H1 (cell line): ENCODE measurements at places on chromosomes 2 and 18. TPM values are rescaled to one million over a fixed set of nuclear protein-coding genes. Genes with fewer than 3 reads are reported as not detected.

Gene NEMP2
- total RNA-seq: 3.6 and 5.3 TPM in 2 replicates

Gene TUBA4B
- total RNA-seq: 0.24 TPM in 1 of 2 replicates, not detected in the other

Gene FSIP2
- total RNA-seq: 1.4 and 1.7 TPM in 2 replicates

Gene LYPD6
- total RNA-seq: 8.8 and 8.9 TPM in 2 replicates

Gene SERPINB13
- total RNA-seq: not detected in 2 replicates

Gene PLGLB2
- total RNA-seq: not detected in 2 replicates

Gene SOX11
- total RNA-seq: 55.6 and 56.5 TPM in 2 replicates

Gene KCNS3
- total RNA-seq: 20.5 and 22.7 TPM in 2 replicates

Gene PID1
- total RNA-seq: 2.9 and 3.3 TPM in 2 replicates

Gene KCNE4
- total RNA-seq: 0.09 TPM in 1 of 2 replicates, not detected in the other

Gene SNX17
- total RNA-seq: 54.9 and 59.1 TPM in 2 replicates

Gene ANKRD30B
- 0.11 TPM in 1 of 2 replicates, not detected in the other for total RNA-seq

Gene NGEF
- total RNA-seq: 3.2 and 7.9 TPM in 2 replicates

Gene MC2R
- total RNA-seq: not detected in 2 replicates

Gene C2orf66
- total RNA-seq: not detected in 2 replicates

GRCh38 chr2:123451542-123451941 lies 573.5 kb upstream of the CNTNAP5 start:
- no peak for DNase-seq

DNA sequence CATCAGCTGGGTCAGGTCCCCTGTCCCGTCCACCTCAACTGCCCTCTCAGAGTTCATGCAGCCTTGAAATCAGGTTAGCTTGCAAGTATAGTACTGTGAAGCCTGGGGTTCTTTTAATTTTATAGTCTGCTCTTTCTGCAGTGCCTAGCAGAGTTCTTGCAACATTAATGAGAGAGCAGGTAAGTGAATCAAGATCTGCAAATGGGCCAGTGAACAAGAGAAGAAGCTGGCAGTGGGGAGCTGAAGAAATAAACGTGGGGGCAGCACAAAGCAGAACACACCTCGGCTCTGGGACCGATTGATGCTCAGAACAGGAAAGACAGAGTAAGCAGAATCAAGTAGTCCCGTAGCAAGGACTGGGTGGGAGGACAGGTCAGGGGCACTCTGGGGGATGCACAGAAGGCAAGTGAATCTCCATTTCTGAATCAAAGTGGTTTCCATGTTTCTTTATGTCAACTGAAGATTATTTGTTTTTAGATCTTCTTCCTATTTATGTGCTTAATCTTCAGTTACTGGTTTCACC lies 675.5 kb downstream of the RNF144A start:
- DNase-seq: no peak

DNA sequence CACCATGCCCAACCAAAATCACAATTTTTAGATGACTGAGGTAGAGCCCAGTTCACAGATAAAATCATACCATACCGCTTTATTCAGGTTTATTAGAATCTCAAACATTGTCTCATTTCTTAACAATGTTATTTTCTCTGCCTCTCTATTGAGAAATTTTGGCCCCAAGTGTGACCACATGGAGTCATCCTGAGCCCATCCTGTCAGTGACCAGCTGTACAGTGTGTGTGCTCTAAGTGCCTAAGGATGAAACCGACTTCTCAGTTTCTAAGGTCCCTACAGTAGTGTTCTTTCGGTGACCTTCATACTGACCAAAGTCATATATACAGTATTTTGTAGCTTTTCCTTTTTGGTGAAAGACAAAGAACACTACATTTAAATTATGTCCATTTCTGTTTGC lies 123.7 kb upstream of the MSTN start:
- DNase-seq: no peak

GRCh38 chr18:58581265-58581664 lies 47.6 kb downstream of the ALPK2 start:
- no peak for DNase-seq

GRCh38 chr2:80086831-80087230 lies 217.7 kb downstream of the LRRTM1 start:
- DNase-seq: no peak

DNA sequence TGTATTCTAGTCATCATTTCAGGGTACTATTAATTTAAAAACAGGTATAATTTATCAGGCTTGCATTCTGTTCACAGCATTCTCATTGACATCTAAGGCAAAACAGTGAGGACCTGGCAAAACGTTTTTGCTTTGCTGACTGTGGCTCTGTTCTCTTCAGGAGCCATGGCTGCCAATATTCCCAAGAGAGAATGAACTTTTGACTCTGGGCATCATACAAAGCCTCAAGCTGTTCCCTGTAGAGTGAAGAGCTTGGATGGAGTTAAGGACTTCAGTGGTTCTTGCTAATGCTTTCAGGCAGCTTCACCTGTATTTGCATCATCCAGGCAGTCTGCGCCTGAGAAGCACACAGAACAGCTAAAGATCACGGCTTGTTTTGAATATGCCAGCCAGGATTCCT lies 65.9 kb upstream of the CAVIN2 start:
- DNase-seq: no peak

DNA sequence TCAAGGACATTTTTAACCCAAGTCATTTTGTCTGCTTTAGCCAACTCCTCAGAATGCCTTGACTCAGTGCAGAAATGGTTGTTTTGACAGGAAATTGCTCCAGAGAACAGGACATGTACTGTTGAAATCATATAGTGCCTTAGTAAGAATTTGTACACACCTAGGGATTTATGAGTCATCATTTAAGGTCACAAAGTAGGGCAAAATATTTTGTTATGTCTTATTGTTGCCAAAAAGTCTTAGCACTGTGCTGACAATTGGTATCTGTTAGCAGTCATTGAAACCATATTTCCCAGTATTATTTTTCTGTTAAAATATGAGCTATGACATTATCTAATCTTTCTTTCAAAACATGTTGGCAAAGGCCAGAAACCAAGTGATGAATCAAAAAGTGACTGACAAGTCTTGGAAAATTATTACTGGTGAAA lies 104.5 kb downstream of the OSBPL6 start:
- DNase-seq: no peak

DNA sequence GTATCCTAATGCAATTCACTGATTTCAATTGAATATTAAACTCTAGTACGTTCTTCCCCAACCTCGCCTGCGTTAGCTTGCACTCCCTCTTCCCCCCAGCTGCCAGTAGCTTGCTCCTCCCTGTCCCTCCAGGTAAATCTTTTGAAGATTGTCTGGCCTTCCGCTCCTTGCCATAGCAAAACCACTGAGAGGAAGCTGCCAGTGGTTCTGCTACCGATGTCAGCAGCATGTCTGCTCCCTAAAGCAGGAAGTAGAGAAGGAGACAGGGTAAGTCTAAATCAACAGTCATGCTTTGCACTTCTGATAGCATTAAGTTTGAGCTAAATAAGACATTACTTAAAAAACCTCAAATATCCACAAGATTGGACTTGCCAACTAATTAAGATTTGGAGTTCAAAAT lies 89.1 kb downstream of the SCN2A start:
- DNase-seq: no peak

GRCh38 chr2:237696461-237696860 lies 69.1 kb downstream of the LRRFIP1 start:
- no peak for DNase-seq

GRCh38 chr2:159799833-159800232 lies 1.8 kb upstream of the CD302 start:
- DNase-seq: no peak

DNA sequence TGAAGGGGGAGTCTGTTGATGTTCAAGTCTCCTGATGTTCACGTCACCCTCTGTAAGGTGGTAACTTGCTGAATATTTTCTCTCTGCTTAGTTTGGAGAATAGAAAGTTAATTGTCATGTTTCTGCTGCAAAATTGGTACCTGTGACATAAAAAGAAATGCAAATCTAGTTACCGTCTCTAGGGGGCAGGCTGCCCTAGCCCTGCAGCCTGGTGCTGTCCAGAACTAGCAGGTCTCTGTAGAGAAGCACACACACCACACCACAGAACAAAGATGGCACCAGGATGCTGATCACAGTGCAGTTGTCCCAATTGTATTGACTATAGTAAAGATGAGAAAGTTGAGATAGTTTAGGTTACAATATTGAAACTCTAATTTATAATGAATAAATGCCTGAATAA lies 47.0 kb downstream of the SLC9A4 start:
- DNase-seq: no peak

DNA sequence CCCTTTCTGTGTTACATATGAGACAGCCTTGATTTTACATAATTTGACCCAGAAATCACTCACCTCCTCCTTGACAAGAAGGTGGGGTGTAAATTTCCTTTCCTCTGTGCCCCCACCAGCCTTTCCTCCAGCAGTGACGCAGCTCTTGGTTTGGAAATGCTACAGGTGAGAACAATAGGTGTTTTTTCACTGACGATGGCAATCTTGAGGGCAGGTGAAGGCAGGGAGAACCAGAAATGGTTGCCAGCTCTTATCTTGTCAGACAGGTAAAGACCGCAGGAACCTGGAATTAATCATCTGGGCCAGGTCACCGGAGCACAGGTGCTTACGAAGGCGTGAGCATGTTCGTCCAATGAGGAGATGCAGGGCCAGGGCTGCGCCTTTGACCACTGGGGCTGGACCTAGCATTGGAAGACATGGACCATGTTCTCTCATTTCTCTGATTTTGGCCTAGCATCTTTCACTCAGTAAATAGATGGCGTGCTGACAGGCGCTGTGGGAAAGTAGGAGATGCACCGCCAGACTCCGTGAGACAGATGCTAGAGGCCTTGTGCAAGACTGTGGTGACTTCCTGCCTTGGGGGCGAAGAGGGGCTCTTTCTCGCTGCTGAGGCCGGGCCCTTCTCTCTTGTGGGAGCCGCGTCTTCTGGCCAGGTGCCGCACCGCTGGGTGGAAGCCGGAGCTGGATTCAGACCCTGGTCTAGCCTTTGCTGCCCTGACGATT lies 4.0 kb downstream of the CIDEA start:
- no peak for DNase-seq

DNA sequence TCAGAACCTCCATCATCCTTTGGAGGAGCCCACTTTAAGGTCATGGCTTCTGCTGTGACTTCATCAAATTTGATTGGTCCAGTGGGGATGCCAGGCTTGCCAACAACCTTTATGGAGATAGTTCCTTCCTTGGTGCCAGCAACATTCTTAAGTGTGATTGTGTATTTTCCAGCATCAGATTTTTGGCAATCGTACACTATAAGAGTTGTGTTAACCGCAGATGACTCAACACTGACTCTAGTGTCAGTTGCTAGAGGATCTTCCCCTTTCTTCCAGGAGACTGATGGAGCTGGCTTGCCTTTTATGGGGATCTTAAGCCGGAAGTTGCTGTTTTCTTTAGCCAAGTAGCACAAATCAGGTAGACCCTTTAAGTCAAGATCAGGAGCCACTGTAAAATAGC lies 98.7 kb downstream of the PLEKHA3 start:
- DNase-seq: no peak

DNA sequence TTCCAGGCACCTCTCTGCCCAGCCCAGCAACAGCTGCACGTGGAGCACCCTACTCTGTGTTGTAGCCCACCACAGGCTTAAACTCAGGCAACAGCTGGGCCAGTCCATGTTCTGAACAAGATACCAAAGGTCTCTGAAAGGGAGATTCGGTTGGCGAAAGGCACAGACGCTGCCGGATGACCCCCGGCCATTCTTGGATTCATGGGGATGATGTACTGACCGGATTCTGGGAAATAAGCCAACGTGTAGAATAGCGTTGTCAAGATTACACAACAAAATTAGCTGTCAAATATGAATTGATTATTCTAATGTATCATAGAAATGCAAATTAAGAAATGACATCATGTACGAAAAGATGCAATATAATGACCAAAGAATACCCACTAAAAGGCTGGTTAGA lies 283.0 kb upstream of the PXDN start:
- no peak for DNase-seq

DNA sequence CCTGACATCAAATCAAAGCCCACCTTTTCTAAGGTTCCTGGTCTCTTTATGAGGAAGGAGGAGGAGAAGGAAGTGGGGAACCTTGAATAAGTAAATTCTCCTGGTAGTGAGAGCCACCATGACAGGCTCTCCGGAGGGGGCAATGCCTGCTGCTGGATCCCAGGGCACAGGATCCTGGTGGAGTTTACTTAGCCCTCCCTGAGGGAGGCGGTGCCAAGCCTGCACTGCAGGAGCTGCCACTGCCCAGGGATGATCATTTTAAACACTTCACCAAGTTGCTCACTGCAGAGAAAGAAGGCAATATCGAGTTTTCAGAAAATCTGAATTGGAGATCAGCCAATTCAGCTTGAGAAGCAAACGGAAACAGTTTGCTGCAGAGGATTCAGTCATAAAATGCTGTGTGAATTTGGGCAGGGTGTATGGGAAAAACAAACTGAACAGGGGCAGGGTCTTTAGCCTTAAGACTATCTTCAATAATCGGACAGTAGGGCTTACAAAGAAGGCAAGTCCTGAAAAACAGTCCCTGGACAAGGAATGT lies 200.7 kb downstream of the RAD51AP2 start:
- no peak for DNase-seq

GRCh38 chr2:235981631-235982030 lies 186.6 kb downstream of the GBX2 start:
- no peak for DNase-seq

DNA sequence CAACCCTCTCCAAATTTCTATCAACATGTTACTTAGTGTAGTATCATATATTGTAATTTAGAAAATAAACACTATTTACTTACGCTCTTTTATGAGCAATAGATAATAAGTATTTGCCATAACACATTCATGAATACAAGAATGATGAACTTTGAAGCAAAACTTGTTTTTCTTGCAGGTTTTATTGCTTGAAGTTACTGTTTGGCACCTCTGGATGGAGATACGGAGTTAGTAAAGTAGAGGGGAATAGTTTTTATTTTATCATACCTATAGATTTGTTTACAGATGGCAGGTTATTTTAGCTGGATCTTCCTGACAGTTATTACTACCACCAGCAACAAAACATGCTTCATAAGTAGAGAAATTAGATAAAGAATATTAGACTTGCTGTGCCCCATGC lies 274.2 kb upstream of the LRRTM4 start:
- no peak for DNase-seq

DNA sequence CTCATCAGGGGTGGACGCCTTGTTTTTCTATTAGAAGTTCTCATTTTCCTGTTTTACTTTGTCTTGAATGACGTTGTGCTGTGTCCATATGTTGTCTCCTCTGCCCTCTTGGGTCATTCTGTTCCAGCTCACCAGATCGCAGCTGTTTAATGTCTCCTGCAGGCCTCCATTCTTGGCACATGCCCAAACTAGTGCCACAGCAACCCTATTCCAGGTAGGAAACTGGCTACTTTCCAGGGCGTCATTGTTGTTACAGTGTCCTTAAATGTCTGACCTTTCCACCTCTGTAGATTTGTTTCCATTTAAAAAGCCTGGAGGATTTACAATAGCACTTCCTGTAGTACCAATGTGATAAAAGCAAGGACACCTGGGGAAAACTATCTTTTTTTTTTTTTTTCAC lies 500.7 kb downstream of the METTL4 start:
- no peak for DNase-seq

GRCh38 chr2:81551040-81551634 lies 1246.6 kb upstream of the LRRTM1 start:
- DNase-seq: no peak
